HCT116 (cell line): ENCODE measurements at places on chromosomes 3 and 15.

DNA sequence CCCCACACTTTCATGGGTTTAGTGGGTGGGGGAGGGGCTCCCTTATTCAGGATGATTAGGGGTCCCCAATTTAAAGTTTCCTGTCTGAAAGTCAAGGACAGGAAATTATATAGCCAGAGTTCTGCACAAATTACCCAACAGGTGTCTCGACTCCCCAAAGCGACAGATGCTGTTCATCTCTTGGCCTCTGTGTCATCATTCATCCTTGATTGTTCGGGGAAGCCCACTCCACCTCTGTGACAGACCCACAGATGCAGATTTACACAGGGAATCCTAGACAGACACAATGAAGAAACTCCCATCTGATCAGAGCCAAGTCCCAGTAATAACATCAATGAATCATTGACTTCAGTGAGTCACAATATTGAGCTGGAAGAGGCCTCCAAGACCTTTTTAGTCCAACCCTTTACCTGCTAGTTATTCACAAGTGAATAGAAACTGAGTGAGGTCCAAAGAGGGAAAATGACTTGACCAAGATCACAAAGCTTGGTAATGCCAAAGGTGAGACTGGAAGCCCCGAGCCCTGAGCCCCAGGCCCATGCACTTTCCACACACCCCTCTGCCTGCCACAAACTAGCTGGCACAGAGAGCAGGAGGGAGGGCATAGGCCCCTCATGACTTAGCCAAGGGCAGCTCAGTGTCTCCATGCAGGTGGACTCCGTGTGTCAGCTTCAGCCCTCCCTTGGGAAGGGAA is 7.9 kb upstream of the SRP14 start:
- no peak for DNase-seq

DNA sequence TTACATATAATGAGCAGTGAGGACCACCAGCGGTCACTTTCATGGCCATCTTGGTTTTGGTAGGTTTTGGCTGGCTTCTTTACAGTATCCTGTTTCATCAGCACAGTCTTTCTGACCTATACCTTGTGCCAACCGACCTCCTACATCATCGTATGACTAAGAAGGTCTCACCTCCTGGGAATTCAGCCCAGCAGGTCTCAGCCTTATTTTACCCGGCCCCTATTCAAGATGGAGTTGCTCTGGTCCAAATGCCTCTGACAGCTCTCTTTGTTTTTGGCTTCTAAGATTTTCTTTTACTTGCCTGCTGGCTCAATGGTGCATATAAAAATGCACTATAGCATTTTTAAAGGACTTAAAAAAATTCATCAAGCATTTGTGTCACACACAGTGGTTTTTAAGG is 3.2 kb upstream of the MME start:
- no peak for DNase-seq

DNA sequence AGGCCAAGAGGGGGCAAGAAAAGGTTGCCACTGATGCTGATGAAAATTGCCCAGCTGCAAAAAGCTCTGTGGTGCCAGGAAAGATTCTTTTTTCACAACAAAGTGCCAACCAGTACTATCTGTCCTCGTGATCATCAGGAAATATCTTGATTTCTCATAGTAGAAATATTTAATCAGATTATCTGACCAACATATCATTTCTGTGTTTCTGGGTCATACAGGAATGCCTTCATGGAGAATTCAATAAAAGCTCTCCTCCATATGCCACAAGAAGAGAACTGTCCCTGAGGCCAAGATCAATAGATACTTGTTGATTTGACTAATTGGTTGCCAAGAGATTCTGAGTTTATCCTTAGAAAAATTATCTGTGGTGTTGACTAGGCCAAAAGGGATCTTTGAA is 63.5 kb downstream of the FSIP1 start:
- DNase-seq = no peak

DNA sequence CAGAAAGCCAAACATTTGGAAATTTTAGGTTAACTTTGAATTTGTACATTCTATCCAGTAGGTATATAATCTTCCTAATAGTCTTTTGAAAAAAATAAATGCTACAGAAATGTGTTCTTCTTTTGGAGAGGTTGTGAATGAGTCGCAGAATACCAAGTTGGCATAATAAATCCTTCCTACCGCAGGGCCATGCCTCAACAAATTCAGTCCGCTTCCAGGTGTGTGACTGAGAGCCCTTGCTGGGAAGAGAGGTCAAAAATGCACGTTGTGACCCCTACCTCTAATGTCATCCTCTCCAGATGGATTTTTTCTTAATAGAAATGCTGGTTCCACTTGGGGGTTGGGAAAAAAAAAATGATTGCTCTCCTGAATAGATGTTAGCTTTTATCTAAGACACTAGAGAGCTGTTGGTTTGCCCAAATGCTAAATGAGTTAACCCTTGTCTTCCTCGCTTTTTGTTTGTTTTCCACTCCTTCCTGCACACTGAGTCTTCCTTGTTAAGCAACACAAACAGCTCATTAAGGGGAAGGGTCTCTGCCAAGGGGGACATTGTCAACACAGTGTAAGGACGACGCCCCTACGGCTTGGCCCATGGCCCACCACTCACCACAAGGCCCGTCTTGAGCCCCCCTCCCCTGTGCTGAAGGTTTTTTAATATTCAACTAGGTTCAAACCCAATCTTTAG is 33.9 kb downstream of the RLBP1 start:
- DNase-seq = no peak
